T follicular helper cell (primary cell): ENCODE measurements at places on chromosomes 6 and 20.

DNA sequence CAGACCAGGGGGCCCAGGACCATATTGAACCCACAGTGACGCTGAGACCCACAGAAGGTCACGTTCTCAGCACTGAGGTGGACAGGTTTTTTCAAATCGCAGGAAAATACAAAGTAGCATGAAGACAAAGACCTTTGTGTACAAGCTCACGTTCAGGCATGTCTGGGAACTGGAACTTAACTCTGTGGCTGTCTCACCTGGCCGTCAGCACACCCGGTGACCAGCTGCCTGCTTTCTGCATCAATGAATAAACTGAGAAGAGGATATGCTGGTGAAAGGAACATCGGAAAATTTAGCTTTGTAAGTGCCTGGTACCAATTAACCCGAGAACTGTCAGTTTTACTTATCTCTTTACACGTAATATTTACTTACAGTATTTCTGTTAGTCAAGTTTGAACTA is 36.5 kb downstream of the WDR27 start:
- no peak for DNase-seq

GRCh38 chr6:15527838-15528617 is 134.8 kb downstream of the DTNBP1 start:
- DNase-seq: no peak

DNA sequence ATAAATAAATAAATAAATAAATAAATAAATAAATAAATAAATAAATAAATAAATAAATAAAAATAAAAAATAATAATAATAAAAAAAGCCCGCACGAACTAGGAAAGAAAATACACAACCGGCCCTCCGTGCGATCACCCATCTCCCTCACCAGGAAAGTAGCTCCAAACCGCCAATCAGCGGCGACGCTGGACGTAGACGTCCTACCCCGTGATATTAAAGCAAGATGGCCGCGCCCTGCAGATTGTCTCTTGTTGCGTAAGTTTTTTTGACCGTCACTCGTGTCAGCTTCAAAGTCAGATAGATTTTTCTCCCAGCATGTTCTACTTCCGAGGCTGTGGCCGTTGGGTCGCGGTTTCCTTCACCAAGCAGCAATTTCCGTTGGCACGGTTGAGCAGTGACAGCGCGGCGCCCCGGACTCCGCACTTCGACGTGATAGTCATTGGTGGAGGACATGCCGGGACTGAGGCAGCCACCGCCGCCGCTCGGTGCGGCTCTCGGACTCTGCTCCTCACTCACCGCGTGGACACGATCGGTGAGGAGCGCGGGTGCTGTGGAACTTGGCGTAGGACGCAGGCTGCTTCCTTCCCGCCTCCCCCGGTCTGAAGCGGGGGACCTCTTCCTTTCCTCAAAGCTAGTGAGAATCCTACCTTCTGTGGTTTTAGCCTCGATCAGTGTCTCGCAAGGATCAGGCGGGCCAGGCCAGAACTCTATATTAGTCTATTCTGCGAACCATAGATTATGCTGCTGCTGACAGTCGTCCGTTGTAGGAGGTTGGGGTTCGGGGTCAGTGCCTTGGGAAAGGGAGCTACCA is at the start of gene MTO1:
TSS of gene MTO1 (plus strand) at position 201 of the 814 bp plus-strand sequence. CDS start at position 319, 118 bp downstream.
- peak; percentile 76 for DNase-seq

GRCh38 chr20:45452772-45453691 is 16.5 kb upstream of the WFDC2 start:
- DNase-seq: no peak

- no peak for DNase-seq
Observed at GRCh38 chr6:140847262-140847645, 1285.5 kb upstream of the GJE1 start.

GRCh38 chr6:84811351-84811750 is 47.0 kb upstream of the TBX18 start:
- DNase-seq: no peak

DNA sequence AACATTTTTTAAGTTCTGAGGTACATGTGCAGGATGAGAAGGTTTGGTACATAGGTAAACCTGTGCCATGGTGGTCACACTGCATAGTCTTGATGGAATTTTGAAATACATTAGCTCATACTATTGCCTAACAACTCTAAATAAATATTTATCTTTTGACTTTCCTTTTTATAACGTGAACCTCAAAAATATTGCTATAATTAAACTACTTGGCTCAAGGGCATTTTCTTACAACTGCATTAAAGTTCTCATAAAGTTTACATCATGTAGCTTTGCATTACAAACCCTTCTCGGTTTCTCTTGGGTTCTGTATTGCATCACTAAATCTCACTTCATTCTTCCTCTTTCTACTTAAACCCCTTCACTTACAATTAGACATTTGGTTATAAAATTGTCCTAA is 636.0 kb upstream of the PTCHD4 start:
- no peak for DNase-seq

- DNase-seq: no peak
Observed at GRCh38 chr6:74689601-74690000, 516.3 kb downstream of the COL12A1 start.

DNA sequence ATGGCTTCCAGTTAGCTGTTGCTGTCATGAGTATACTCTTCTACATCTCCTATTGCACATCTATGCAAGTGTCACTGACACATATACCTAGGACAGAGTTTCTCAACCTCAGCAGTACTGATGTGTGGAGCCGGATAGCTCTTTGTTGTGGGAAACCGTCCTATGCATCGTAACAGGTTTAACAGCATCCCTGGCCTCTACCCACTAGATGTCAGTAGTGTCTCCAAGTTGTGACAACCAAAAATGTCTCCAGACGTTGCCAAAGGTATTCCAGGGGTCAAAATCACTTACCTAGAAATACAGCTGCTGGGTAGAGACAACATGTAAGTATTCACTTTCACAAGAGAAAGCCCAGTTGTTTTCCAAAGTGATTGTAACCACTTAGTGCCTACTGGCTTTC is 637.6 kb downstream of the RNF144B start:
- DNase-seq: no peak

DNA sequence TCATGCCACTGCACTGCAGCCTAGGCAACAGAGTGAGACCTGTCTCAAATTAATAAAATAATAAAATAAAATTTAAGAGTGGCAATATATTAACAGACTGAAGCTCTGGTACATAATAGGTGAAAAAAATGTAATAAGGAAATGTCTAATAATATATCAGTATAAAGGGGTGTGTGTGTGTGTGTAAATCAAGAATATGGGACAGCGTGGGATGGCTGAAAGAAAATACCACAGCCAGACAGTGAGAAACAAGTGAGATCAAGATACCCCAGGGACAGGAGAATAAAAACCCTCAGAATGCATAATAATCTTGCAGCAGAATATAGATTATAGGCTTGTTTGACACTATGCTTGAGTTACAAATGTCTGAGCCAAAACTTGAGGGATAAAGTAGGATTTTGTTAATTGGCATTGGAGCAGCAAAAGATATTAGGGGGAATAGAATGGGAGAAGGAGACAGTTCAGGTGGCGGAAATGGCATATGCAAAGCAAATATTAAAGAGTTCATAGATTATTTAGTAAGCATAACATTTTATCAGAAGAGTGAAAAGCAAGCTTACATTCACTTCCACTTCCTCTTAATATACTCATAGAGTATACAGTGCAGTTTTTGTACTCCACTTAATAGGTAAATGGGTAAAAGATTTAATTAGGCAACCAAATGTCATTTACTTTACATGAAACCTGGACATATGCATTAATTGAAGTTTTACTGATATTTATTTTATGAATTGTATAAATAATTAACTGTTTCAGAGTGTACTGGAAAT is 398.5 kb upstream of the GJE1 start:
- no peak for DNase-seq

- DNase-seq: no peak
Observed at GRCh38 chr6:79416931-79417330, 120.3 kb downstream of the LCA5 start.

DNA sequence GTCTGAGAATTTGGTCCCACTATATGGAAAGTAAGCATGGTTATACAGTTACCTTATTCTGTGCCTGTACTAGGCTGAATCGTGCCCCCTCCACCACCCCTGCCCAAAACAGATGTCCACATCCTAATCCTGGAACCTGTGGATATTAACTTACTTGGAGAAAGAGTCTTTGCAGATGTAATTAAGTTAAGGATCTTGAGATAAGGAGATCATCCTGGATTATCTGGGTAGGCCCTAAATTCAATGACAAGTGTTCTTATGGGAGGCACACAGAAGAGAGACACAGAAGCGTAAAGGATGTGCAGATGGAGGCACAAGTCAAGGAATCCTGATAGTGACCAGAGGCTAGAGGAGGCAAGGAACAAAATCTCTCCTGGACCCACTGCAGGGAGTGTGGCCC is 116.7 kb upstream of the MAN1A1 start:
- no peak for DNase-seq

DNA sequence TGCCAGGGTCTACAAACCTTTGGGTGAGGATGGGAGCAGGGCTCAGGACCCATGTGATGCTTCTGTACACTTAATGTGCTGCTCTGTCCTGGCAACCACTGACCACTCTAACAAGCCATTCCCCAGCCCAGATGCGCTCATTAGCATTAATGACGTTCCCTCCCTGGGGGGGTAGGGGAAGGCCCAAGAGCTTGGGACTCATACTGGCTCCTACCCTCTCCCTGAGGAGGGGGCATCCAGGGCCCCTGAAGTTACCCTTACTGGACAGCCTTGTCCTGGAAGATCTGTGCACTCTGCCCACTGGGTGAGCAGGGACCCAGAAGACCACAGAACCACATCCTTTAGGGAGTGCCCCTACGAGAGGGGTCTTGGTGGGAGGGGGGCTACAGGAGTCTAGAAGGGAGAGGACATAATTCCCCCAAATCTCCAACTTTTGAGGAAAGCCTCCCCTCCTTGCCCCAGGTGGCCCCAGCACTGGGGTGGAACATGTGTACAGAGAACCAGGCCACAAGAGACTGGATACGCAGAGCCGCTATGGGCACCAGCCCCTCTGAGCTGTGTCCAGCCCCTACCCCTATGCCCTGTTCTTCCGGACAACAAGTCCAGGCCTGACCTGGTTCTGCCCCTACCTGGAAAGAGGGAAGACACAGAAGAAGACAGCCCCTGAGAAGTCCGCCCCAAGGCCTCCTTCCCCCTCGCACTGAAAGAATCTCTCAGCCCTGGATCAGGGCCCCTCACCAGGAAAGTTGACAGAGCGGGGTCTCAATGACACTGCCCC is 1.4 kb downstream of the TEAD3 start:
- DNase-seq: no peak

DNA sequence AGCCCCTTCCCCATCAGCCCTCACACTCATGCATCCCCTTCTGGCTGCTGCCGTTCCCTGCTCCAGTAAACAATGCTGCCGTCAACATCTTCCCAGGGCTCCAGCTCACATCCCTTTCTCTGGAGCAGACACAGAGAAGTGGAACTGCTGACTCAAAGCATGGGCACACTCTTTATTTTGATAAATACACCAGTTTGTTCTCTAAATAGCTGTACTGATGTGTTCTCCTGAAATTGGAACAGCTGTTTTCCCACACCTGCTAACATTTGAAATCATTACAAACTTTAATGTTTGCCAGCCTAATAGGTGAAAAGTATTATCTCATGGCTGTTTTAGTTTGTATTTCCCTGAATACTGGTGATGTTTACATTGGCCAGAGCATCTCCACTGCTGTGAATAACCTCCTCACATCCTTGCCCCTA is 102.1 kb upstream of the NXT1 start:
- DNase-seq: no peak

GRCh38 chr20:36574366-36575135 is 1.2 kb downstream of the TGIF2 start:
- peak; percentile 47 for DNase-seq

GRCh38 chr6:11324453-11325015 is 92.1 kb upstream of the NEDD9 start:
- DNase-seq: no peak

DNA sequence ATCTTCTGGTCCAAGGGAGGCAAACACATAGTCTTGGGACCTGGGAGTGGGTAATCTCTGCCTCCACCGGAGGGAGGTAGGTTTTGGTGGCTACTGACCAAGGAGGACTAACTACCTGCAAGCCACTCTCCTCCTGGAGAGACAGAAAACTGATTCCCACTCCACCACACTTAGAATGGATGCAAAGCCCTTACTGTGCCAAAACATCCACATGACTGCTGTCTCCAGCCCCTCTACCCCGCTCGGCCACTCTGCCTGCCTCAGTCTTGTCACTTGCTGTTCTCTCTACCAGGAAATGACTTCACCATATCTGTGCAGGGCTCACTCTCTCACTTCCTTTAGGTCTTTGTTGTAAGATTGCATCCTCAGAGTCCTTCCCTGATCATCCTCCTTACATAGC is 129.5 kb upstream of the ARG1 start:
- no peak for DNase-seq

DNA sequence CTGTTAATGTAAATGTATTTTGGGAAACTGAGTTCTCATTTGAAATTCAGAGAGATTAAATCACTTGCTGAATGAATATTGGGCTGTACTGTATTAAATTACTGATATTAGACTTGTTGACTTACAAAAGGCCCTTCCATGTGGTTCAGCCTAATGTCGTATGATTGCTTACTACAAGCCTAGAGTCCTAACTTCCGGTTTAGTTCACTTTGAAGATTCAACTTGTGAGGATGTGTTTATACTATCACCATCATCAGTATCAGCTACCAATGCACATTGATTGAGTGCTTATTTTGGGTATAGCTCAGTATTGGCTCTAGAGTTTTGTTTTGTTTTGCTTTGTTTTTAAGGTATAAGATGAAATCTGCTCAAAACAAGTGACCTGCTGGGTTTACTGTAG is 48.3 kb downstream of the FAM217A start:
- no peak for DNase-seq

- DNase-seq: no peak
Observed at GRCh38 chr6:36985417-36985807, 584 bp downstream of the MTCH1 start.

DNA sequence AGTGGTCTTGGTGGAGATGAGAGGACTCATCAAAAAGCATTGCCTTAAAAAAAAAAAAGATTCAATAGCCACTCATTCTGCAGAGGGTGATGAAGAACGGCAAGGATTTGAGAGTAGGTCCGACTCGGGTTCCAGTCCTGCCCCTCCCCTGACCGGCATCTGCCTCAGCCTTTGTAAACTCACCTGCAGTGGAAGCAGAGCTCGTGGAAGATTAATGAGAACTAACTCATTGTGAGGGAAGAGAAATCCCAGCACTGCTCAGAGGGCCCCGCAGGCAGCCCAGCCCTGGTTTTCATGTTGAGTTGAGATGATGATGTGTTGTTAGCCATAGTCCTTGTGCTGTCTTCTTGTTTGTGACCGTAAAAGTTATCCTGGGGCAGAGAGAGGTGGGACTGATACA is 59.4 kb downstream of the GCNT2 start:
- DNase-seq: no peak

- DNase-seq: no peak
Observed at GRCh38 chr20:34980543-34981233, 25.0 kb downstream of the MYH7B start.

DNA sequence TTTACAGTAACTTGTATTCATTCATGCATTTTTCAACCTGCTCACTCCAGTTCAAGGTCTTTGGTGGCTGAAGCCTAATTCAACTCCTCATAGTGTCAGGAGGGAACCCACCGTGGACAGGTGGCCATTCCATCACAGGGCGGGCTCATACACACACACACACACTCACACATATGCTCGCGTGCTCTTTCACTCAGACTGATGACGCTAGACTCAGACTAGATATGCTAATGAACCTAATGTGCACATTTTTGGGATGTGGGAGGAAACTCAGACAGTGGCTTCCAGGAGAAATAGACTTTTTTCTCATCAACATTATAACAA is 56.7 kb downstream of the TRIM27 start:
- DNase-seq: no peak
